ENCODE measurements at places on chromosomes 3 and 15.

DNA sequence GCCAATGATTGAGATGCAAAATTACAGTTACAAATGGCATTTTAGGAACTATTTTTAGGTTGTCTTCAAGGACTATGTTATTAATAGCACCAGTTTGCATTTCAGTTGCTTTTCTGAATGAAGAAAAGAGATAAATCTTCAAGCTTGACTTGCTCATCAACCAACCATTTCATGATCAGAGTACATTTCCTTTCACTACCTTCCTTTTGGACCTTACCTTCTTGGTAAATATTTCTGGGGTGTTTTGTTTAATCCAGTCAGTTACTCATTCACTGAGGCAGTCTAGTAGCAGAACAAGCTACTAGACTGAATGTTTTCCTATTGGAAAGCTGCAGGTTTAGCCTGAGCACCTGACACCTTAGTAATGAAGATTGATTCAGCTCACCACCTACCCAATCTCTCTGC lies 8.2 kb downstream of the SLC27A2 start:
- no peaks in the 10 kb centered on the region for H3K4me1 ChIP-seq
- H3K4me3 ChIP-seq = no peak overlapping the region
- H3K36me3 ChIP-seq = no peaks in the 10 kb centered on the region
- H3K27me3 ChIP-seq = no peaks in the 10 kb centered on the region
- DNase-seq = no peak
- H3K27ac ChIP-seq = no peak overlapping the region

- H3K27ac ChIP-seq = no peak overlapping the region
- no peak overlapping the region for H3K4me3 ChIP-seq
- H3K27me3 ChIP-seq = no peaks in the 10 kb centered on the region
- no peaks in the 10 kb centered on the region for H3K36me3 ChIP-seq
Measured at GRCh38 chr15:91790836-91791235, 62.7 kb upstream of the SLCO3A1 start.

GRCh38 chr3:99751649-99752048 lies 66.0 kb upstream of the CMSS1 start:
- H3K4me1 ChIP-seq = no peaks in the 10 kb centered on the region
- no peaks in the 10 kb centered on the region for H3K36me3 ChIP-seq
- DNase-seq = no peak
- H3K27ac ChIP-seq = no peak overlapping the region
- H3K4me3 ChIP-seq = no peak overlapping the region

DNA sequence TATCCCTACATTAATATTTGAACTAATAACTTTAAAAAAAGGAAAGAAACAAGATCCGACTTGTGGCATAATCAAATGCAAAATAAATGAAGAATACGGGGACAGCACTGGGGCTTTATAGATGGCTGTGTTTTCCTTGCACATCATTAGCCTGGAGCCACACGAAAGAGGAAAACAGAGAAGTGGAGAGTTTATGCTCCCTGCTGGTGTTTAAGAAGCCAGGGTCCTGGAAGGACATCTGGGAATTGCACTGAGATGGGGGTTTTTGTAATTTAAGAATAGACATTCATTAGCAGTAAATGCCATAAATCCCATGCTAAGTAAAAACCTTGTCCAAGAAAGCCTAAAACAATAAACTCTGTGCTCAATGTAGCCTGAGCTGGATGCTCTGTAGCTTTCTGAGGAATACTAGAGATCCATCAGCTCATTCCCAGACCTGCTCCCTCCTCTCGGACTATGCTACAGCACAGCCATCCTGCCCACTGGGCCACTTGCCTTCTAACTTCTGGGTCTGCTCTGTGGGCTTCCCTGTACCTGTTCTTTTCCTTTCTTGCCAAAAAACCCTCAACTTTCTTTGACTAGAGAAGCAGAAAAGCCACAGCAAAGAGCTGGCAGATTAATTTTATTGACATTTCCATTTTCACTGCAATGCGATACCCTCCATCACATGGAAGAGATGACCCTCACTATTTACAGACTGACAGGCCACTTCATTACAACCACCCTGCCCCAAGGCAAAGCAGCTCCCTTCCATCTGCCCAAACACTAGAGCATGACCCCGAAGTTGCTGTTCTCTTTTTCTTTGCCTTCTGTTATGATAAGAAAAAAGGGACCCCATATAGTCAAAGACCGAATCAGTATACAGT lies 62.3 kb downstream of the MEIS2 start:
- no peak overlapping the region for H3K27ac ChIP-seq
- DNase-seq = no peak
- no peak overlapping the region for H3K4me3 ChIP-seq
- H3K27me3 ChIP-seq = no peaks in the 10 kb centered on the region
- H3K4me1 ChIP-seq = no peaks in the 10 kb centered on the region

All from left lung (tissue), 14 donors.